ENCODE measurements at places on chromosomes 16 and 17.

DNA sequence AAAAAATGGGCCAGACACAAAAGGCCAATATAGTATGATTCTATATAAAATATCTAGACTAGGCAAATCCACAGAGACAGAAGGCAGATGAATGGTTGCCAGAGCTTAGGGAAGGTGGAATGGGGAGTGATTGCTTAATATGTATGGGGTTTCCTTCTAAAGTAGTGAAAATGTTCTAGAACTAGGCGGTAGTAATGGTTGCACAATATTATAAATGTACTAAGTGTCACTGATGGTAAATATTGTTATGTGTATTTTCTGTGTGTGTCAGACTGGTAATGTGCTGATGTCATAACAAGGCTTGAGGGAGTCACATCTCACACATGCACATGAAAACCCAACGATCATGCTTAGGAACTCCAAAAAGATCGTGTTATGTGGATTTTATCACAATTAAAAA lies 106.9 kb upstream of the SIAH1 start:
- no peak for DNase-seq

- no peak for DNase-seq
Observed at GRCh38 chr16:75927810-75928209, 201.5 kb upstream of the CPHXL start.

DNA sequence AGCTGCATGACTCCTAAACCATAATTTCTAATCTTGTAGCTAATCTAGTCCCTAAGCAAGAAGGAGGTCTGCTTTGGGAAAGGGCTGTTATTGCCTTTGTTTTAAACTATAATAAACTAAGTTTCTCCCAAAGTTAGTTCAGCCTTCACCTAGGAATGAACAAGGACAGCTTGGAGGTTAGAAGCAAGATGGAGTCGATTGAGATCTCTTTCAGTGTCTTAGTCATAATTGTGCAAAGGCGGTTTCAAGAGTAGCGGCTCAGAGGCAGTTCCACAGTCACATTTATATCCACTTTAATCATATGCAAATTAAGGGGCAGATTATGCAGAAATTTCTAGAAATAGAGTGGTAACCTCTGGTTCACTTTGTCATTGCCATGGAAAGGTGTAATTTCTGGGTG lies 17.4 kb downstream of the DRC7 start:
- DNase-seq: no peak

- DNase-seq: no peak
Observed at GRCh38 chr16:75236232-75236631, 15.2 kb downstream of the BCAR1 start.

DNA sequence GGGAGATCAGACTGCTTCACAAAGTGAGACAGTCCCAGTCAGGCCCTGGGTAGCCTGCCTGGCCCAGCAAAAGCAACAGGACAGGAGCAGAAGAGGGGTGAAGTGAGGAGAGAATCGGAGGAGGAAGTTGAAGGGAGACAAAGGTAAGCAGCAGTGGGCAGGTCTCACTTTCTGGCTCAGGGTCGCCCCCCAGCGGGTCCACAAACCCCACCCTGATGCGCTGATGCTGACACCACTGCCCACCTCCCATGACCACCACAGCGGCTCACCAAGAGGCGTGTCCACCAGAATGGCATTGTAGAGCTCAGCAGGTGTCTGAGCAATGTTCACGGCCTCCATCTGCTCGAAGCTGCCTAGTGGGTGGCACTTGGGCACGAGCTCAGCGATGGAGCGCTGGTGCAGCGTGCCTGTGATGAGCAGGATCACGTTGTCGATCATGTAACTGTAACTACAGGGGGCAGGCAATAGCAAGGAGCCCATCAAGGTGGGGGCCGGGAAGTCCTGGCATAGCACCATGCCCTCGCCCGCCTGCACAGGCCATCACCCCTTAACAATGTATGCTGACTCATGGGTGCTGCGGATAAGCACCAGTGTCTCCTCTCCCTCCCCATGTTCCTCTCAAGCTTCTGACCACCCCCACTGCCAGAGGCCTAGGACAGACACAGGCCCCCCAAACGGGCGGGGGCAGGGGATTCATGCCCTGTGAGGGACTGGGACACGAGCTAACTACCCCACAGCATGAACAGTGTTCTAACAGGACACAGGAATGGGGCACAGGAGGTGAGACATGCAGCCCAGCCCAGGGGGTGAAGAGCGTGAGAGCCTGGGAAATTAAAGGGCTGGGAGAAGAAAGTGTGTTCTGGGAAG lies 13.6 kb downstream of the HSD11B2 start:
- no peak for DNase-seq

DNA sequence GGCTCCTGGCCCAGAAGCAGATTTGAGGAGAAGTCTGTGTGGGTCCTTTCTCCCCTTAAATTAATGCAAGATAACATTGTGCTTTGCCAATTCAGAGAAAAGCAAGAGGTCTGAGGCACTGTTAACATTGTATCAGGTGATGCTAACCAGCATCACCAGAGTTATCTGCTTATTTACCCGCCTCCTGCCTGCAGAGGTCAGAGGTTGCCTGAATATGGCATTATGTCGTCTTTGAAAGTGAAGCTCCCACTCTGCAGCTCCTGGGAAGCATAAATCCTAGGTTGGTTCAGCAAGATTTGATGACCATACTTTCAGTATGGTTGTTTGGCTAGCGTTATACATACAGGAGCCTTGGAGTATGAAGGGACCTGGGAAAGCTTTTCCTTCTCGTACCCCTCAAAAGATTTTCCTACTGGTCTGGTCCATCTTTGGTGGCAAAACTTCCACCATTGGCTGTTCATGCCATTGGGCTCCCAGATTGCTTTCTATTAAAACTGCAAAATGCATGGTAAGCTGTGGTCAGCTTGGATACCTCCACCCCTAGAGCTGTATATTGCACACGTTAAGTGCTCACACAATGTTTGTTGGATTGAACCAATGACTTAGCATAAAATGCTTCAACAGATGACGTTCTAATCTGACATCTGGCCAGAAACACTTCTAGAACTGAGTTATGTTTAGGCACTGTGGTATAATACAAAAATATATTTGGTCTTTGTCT lies 24.1 kb downstream of the CHD9 start:
- DNase-seq: no peak

DNA sequence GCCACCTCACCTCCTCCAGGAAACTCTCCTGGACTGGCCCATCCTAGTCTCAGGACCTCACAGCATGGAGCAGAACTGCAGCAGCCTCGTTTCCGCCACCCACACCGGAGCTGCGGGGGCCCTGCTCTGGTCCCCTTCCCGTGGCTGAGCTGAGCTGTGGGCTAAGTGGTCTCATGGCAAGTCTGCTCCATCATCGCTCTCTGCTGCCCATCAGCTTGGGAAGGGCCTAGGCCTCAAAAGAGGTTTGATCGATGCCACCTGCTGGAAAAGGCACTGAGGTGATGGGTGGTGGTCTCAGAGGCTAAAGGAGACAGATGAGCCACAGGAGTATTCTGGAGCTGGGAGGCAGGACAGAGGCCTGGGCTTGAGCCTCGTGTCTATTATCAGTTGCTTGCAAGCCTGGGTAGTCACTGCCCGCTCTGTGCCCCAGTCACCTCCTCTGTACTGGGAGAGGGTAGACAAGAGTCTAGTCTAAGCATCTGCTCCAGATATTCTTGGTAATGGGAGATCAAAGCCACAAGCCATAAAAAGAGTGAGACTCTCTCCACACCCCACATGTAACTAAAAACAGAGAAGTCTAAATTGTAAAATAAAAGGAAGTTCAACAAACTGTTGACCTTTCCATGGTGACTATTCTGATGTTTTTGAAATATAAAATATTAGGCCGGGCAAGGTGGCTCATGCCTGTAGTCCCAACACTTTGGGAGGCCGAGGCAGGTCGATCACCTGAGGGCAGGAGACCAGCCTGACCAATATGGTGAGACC lies 1.6 kb downstream of the ITGAE start:
- DNase-seq: no peak

- no peak for DNase-seq
Observed at GRCh38 chr16:10813099-10813455, 5.5 kb downstream of the TVP23A start.

GRCh38 chr16:14341324-14342225 lies 270.5 kb downstream of the MRTFB start:
- no peak for DNase-seq

DNA sequence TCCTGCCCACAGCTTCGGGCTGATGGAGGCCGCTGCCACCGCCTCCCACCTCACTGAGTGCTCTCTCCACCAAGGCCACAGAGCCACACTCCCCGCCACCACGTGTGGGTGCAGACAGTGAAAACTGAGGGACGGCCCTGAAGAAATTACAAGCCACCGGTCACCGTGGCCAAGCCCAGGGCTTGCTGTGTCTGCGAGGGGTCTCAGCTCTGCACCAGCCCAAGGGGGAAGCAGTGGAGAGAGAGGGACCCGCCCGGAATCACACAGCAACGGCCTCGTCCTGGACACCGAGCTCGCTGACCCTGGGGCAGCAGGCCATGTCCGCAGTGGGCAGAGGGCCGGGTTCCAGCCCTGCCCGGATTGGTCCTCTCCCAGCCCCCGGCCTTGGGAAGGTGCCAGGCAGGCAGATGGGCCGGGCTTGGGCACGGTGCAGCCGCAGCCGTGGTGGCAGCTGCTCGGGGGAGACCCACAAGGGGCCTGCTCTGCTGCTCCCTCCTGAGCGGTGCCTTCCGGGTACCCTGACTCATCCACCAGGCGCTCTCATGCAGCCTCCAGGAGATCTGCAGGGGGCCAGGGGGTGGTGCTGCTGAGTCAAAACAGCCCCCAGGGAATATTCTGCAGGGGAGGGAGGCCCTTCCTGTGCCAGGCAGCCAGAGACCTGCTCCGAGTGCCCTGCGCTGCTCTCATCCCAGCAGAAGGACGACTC lies 52.0 kb downstream of the CBFA2T3 start:
- DNase-seq: no peak

- no peak for DNase-seq
Observed at GRCh38 chr17:58575511-58575910, 61.1 kb upstream of the MTMR4 start.

DNA sequence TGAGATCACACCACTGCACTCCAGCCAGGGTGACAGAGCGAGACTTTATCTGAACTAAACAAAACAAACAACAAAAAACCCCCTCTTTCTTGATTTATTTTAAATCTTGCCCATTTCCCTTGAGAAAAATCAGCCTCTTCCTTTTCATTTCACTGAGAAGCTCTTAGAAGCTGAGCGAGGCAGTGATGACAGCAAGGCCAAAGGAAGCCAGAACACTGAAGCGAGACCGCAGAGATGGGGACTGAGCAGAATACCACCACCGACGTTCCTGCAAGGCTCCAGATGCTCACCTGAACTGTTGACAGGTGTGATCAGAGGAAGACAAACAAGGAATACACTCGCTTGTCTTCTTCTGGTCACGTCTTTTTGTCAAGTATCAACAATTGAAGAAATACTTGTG lies 30.5 kb upstream of the IRF8 start:
- DNase-seq: no peak

GRCh38 chr17:27633312-27634025 lies 2.5 kb downstream of the LGALS9 start:
- DNase-seq: no peak

GRCh38 chr16:82655072-82655714 lies 28.4 kb downstream of the CDH13 start:
- peak; percentile 86 for DNase-seq

GRCh38 chr17:40306395-40306794 lies 2.6 kb upstream of the RARA start:
- no peak for DNase-seq
